T-helper 17 cell (primary cell): ENCODE measurements at places on chromosomes 13 and 19. TPM values are rescaled to one million over a fixed set of nuclear protein-coding genes. Genes with fewer than 3 reads are reported as not detected.

DNA sequence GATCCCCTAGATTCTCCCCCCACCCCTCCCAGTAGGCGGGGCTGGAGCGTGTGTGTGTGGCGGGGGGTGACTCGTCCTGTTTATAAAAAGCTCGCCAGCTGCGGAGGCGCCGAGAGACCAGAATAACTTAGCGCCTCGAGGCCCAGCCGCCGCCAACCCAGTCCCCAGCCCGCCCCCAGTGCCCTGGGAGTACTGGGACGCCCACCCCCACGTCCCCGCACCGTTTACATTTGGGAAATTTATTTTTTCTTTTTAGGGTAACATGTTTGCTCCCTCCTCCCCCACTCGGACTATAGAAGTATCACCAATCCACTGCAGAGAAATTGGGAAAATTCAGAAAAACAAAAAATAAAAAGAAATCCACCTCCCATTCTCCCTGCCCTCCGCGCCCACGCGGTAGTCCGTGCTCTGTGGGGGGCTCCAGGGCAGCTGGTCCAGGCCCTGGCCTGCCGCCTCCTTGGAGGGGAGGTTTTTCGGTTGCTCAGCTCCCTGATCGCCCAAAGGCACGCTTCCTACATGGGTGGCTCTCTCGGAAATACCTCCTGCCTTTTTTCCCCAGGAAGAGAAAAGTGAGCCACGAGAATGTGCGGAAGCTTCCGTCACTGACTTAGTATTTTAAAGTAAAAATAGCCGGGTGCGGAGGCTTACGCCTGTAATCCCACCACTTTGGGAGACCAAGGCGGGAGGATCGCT lies 1.5 kb upstream of the RAB3A start:
- DNase-seq = peak; percentile 21
- peak overlapping the region; percentile 93 for H3K27ac ChIP-seq
- peak overlapping the region; percentile 93 for H3K4me3 ChIP-seq
- H3K4me1 ChIP-seq = peaks cover 20% of the 10 kb centered on the region
- H3K36me3 ChIP-seq = no peaks in the 10 kb centered on the region
- peaks cover 14% of the 10 kb centered on the region for H3K27me3 ChIP-seq

GRCh38 chr19:19039901-19040300 lies 6.5 kb downstream of the ARMC6 start:
- no peak overlapping the region for H3K4me3 ChIP-seq
- H3K4me1 ChIP-seq = peaks cover 9% of the 10 kb centered on the region
- no peaks in the 10 kb centered on the region for H3K27me3 ChIP-seq
- no peak overlapping the region for H3K27ac ChIP-seq
- no peak for DNase-seq
- H3K36me3 ChIP-seq = no peaks in the 10 kb centered on the region

DNA sequence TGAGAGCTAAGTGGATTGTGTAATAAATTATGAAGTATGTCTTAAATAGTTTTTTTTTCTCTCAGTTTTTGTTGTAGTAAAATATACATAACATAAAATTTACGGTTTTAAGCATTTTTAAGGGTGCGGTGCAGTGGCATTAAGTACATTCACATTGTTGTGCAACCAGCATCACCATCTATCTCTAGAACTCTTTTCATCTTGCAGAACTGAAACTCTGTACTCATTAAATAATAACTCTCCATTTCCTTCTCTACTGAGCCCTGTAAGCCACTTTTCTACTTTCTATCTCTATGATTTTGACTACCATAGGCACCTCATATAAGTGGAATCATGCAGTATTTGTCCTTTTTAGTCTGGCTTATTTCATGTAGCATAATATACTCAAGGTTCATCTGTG lies 87.1 kb downstream of the GJA3 start:
- DNase-seq = no peak
- H3K36me3 ChIP-seq = peaks cover 3% of the 10 kb centered on the region
- peak overlapping the region; percentile 73 for H3K27ac ChIP-seq
- H3K4me1 ChIP-seq = peaks cover 16% of the 10 kb centered on the region
- H3K4me3 ChIP-seq = no peak overlapping the region
- H3K27me3 ChIP-seq = no peaks in the 10 kb centered on the region

DNA sequence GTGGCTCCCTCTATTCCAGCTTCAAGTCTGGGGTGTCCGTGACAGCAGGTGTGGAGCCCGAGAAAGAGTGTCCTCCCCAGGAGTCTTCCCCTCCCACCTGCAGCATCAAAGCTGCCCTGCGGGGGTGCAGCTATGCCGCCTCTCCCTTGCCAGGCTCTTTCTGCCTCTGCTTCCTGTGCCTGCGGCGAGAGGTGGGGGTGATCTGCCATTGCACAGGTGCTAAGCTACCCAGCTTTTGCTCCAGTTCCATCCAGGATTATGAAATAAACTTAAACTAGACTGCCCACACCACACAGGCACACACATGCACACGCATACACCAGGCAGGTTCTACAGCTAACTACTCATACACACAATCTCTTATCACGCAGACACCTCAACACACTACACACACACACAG lies 104.7 kb upstream of the CLDN10 start:
- peaks cover 8% of the 10 kb centered on the region for H3K36me3 ChIP-seq
- peaks cover 65% of the 10 kb centered on the region for H3K27me3 ChIP-seq
- H3K27ac ChIP-seq = no peak overlapping the region
- H3K4me3 ChIP-seq = no peak overlapping the region
- H3K4me1 ChIP-seq = peaks cover 6% of the 10 kb centered on the region

- peaks cover 2% of the 10 kb centered on the region for H3K36me3 ChIP-seq
- no peak overlapping the region for H3K27ac ChIP-seq
- H3K4me3 ChIP-seq = no peak overlapping the region
- H3K4me1 ChIP-seq = peaks cover 34% of the 10 kb centered on the region
- no peak for DNase-seq
- no peaks in the 10 kb centered on the region for H3K27me3 ChIP-seq
Observed at GRCh38 chr13:97267418-97268059, 45.4 kb downstream of the MBNL2 start.

DNA sequence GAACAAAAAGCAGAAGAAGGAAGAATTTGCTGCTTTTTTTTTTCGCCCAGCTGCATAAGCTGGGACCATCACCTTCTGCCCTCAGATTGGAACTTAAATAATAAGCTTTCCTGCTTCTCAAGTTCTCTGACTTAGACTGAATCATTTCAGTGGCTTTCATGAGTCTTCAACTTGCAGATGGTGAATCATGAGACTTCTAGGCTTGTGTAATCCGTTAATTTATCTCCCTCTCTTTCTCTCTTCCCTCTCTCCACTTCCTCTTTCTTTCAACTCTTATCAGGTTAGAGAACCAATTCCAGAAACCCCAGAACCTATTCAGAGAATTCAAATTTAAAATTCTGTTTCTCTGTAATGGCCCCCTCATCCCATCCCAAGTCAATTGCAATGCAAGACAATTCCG lies 1153.7 kb downstream of the PCDH9 start:
- no peaks in the 10 kb centered on the region for H3K36me3 ChIP-seq
- no peak overlapping the region for H3K4me3 ChIP-seq
- DNase-seq = no peak

- H3K4me3 ChIP-seq = no peak overlapping the region
- H3K36me3 ChIP-seq = peaks cover 6% of the 10 kb centered on the region
- H3K27me3 ChIP-seq = no peaks in the 10 kb centered on the region
- H3K4me1 ChIP-seq = peaks cover 7% of the 10 kb centered on the region
- no peak overlapping the region for H3K27ac ChIP-seq
- no peak for DNase-seq
Observed at GRCh38 chr13:113531041-113531873, 40.7 kb upstream of the DCUN1D2 start.

The ERICH6B gene
- total RNA-seq = not detected
